Cardiac septum (tissue), 1 donor: ENCODE measurements at places on chromosomes 2 and 18. TPM values are rescaled to one million over a fixed set of nuclear protein-coding genes. Genes with fewer than 3 reads are reported as not detected.

The LIPG gene
- total RNA-seq: 1.7 TPM

The FSHR gene
- total RNA-seq: not detected

The PROKR1 gene
- total RNA-seq: 0.08 TPM

The RAD51AP2 gene
- total RNA-seq: 0.43 TPM

The DOCK10 gene
- total RNA-seq: 2.6 TPM

The NT5DC4 gene
- not detected for total RNA-seq

The OTOF gene
- total RNA-seq: not detected
